ENCODE measurements at places on chromosomes 3 and 15.

- DNase-seq: no peak
Observed at GRCh38 chr15:81887912-81888311, 157.9 kb downstream of the MEX3B start.

- no peak for DNase-seq
Observed at GRCh38 chr3:111885578-111885977, 26.5 kb downstream of the PHLDB2 start.

DNA sequence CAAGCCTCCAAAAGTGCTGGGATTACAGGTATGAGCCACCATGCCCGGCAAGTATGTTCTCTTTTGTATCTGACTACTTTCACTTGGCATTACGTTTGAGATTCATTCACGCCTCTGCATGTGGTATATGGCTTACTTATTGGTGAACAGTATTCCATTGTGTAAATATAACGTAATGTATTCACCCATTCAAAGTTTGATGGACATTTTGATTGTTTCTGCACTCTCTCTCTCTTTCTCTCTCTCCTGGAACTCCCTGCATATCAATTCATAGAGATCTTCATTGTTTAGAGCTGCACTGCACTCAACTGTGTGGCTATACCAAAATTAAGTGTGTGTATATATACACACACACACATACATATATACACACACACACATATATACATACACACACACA is 30.4 kb downstream of the SPPL2A start:
- DNase-seq: no peak

DNA sequence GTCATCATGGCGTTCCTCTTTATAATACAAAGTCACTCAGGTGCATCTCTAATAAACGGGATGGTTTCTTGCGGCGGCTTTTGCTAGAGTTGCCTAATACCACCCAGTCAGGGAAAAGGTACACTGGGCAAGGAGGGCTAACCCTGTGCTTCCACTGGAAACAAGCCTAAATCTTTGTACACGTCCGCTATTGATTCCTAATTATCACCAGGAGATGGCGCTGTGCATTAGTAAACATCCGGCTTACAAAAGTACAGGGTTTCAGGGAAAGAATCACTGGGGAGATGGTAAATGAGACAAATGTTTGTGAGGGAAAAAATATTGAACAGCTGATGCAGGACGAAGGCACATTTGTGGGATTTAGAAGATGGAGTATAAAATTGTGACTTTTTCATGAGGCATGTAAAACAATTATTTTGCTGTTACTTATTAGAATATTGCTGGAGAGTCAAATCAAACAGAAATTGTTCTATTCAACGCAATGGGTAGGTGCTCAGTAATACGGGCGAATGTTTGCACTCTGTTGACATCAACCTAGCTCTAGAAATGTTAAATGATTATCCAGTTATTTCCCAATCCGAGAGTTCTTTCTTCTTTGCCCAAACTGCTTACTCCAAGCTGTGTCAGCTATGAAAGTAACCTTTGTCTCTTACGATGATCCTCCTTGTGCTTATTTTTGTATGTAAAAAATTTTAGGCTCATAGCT is 50.6 kb downstream of the GMNC start:
- DNase-seq: no peak

DNA sequence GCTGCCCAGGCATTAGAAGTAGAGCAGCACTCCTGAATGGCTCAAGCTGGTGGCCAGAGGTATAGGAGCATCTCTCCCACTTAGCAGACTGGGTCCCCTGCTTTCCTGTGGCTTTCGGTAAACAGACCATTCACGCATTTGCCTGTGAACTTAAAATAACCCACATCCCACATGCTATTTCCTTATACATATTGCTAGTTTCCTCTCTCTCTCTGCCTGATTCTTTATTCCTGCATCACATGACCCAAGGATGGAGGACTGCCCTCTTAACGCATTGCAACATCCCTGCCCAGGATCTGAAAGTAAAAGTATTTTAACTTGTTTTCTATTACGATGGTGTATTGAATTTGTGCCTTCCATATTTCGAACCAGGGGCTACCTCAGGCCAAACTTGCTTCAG is 43.4 kb upstream of the NLGN1 start:
- no peak for DNase-seq

- DNase-seq: no peak
Observed at GRCh38 chr3:102810937-102811336, 376.1 kb downstream of the ZPLD1 start.

GRCh38 chr15:41939986-41940385 is 32.4 kb downstream of the EHD4 start:
- no peak for DNase-seq

- DNase-seq: no peak
Observed at GRCh38 chr15:36479200-36479896, 100.1 kb upstream of the CDIN1 start.

DNA sequence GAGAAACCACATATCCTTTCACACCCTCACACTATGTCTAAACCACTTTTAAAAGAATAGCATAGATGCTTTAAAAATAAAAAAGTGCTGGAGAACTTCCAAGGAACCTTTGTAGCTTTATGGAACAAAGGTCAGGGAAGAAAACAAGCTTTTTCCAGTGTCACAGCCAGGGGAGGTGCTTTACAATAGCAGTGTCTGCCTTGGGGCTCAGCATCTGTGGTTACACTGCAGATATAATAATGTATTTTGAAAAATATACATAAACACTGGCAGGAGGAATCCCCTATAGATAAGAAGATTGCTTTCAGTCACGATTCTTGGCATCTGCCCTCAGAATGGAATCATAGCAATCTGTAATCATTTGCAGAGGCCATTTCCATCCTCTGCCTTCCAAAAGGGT is 362.4 kb upstream of the LRRC3B start:
- no peak for DNase-seq

- DNase-seq: no peak
Observed at GRCh38 chr3:143267989-143268388, 148.4 kb downstream of the CHST2 start.

DNA sequence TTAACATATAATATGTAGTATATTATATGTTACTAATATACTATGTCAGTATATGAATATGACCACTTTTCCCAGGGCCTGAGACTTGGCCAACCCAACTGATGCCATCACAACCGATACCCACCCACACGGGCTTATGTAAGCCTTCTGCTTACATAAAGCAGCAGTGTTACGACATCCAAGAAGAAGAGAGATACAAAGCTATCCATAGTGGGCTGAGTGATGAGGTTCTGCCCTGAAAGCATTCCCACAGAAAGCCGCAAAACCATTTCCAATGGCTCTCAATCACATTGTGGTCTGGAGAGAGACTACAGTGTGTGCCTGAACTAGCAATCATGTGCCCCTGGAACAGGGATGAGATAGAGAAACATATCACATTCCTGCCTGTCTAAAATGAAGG is 177.9 kb downstream of the PLOD2 start:
- no peak for DNase-seq

GRCh38 chr15:58521293-58521991 is 89.7 kb downstream of the LIPC start:
- DNase-seq: no peak

DNA sequence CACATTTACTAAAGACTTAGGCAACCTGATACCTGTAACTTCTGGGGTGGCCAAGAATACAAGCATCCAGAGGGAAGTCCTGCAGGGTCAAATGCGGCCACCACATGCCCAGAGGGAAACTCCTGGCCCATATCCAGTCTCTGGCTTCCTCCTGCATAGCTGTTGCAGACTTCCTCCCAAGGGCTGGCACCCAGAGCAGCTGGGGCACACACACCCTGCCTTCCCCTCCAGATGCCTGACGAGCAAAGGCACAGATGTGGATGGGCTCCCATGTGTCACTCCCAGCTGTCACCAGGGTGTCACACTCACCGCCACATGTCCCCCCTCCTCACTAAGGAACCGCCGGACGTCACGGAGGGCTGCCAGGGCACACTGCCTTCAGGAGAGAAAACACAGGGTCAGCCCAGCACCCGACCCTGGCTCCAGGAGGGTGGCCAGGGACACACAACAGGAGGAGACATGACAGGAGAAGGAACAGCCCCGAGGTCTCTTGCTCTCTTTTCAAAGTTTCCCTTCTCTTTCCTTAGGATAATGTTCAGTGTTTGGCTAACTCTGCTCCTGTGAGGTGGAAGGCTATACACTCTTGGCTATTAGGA is 13.2 kb downstream of the PFKFB4 start:
- no peak for DNase-seq

All from stimulated activated CD4-positive, alpha-beta T cell treated with anti-CD3 and anti-CD28 coated beads, Interleukin-4, amount 100 ng/mL, for 4 hours (primary cell).